ENCODE measurements at places on chromosomes 3 and 15. TPM values are rescaled to one million over a fixed set of nuclear protein-coding genes. Genes with fewer than 3 reads are reported as not detected.

DNA sequence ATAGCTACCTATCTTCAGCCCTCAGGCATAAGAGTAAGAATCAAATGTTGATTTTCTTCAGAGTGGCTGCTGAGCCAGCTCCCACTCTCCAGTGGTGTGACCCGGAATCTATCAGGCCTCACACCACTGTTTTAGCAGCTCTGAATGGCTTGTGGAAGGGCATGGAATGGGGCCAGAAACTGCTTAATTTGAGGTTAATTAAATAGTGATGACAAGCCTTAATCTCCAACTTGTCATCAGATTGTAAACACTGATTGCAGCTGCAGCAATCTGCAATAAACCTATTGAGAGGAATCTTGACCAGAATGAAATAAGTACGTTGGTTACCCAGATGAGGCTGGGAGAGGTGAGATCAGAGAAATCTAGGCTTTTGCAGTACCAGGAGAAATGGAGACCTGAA lies 317.4 kb downstream of the FHIT start:
- H3K27ac ChIP-seq, result no peak overlapping the region
- no peaks in the 10 kb centered on the region for H3K27me3 ChIP-seq
- H3K36me3 ChIP-seq, result no peaks in the 10 kb centered on the region
- no peak overlapping the region for H3K4me3 ChIP-seq
- peaks cover 4% of the 10 kb centered on the region for H3K4me1 ChIP-seq

DNA sequence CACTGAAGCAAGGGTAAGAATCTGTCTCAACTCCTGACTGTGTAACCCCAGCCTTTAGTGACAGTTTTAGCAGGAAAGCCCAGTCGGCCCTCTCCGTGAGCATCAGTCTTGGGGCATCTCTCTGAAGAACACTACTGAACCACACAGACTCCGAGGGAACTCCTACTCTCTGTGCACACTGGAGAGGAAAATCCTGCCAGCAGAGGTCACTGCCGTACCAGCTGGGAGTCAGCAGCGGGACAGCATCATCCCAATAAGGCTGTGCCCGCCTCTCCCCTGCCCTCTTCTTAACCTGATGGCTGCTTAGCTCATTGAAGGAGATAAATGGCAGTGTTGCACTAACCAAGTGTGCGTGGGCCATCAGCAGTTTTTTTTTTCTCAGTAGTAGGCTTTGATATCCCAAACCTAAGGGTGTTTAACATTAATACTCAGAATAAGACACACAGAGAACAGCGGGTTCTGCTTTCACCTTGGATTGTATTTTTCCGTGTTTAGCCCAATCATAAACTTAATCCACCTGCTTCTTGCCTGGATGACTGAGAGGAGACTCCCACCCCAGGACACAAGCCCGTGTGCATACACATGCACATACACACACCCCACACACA lies 26.6 kb upstream of the RASA2 start:
- H3K27me3 ChIP-seq, result no peaks in the 10 kb centered on the region
- peak; percentile 98 for DNase-seq
- H3K27ac ChIP-seq, result no peak overlapping the region
- H3K36me3 ChIP-seq, result no peaks in the 10 kb centered on the region

DNA sequence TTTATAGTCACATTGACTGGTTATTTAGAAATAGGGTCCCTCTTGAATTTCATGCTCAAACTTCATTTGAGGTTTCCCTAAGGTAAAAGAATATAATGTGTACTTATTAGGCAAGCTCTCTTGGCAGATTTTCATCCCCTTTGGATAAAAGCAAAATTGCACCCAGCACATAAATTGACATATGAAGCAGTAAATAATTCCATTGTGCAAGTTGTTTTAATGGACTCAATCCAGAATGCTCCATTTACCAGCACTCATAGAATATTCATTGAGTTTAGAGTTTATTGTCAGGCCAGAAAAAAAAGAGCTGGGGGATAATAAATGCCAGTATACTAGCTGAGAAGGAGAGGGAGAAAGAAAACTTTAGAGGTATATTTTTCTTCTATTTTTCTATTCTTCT lies 136.8 kb downstream of the TPRG1 start:
- no peak for DNase-seq
- H3K4me3 ChIP-seq, result no peak overlapping the region
- no peak overlapping the region for H3K27ac ChIP-seq
- H3K27me3 ChIP-seq, result peaks cover 18% of the 10 kb centered on the region
- H3K4me1 ChIP-seq, result peaks cover 4% of the 10 kb centered on the region

DNA sequence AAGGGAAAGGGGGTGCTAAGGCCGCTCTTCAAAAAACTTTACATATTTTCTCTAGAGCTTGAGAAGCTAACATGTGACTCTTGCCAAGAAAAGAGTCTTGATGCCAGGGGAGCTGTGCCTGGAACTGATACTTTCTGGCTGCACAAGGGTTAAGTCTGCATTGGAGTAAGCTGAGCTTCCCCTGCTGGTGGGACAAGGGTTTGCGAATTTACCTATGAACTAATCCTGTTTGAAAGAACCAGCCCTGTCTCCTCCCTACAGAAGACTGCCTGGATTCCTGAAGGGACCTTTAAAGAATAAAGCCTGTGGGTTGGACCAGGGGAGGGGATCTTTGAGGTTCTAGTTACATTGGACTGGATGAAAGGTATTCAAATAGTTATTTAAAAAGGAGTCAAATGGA lies 58.3 kb upstream of the EPHA3 start:
- H3K36me3 ChIP-seq, result no peaks in the 10 kb centered on the region
- H3K4me1 ChIP-seq, result no peaks in the 10 kb centered on the region
- no peak overlapping the region for H3K27ac ChIP-seq
- no peak overlapping the region for H3K4me3 ChIP-seq

DNA sequence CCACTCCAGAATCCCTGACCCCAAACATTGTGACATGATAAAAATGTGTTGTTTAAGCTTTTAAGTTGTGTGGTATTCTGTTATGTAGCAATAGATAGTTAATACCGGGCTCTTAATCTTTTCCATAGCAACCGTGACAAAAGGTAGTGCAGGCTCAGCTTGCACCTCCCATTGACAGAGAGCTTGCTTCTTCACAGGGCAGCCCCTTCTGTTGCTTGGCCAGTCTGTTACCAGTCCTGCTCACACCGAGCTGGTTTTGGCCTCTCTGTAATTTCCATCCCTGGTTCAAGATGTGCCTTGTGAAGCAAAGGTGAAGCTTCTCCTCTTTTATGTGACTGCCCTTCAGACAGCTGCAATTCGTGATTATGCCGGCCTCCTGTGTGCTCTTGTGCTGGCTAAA lies 86.9 kb downstream of the CRYGS start:
- no peaks in the 10 kb centered on the region for H3K27me3 ChIP-seq
- no peaks in the 10 kb centered on the region for H3K36me3 ChIP-seq
- H3K27ac ChIP-seq, result no peak overlapping the region
- no peak for DNase-seq
- H3K4me1 ChIP-seq, result peaks cover 19% of the 10 kb centered on the region

GRCh38 chr3:18423401-18424212 lies 1.5 kb downstream of the SATB1 start:
- H3K4me1 ChIP-seq, result no peaks in the 10 kb centered on the region
- H3K27ac ChIP-seq, result peak overlapping the region; percentile 49
- peak; percentile 83 for DNase-seq
- H3K4me3 ChIP-seq, result peak overlapping the region; percentile 97
- no peaks in the 10 kb centered on the region for H3K27me3 ChIP-seq
- H3K36me3 ChIP-seq, result peaks cover 21% of the 10 kb centered on the region

DNA sequence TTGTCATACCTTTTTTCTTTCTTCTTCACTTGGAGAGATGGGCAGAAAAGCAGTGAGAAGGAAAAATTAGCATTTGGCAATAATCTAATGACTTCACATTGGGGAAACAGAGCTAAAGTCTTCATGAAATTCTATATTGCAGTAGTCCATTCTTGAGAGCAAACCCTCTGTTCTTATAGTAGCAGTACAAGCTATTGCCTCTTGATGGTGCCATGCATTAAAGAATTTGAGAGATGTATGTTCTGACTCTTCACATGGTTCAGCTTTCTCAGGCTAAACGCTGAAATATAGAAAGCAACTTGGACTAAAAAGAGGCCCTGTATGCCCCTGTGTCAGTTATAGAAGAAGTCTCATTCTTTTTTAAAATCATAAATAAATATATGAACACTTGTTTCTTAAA lies 36.0 kb downstream of the PHLDB2 start:
- H3K4me1 ChIP-seq, result no peaks in the 10 kb centered on the region
- no peak overlapping the region for H3K4me3 ChIP-seq
- no peak overlapping the region for H3K27ac ChIP-seq
- DNase-seq, result no peak
- no peaks in the 10 kb centered on the region for H3K27me3 ChIP-seq
- H3K36me3 ChIP-seq, result peaks cover 22% of the 10 kb centered on the region

- no peaks in the 10 kb centered on the region for H3K4me1 ChIP-seq
- DNase-seq, result no peak
- H3K36me3 ChIP-seq, result no peaks in the 10 kb centered on the region
- no peak overlapping the region for H3K27ac ChIP-seq
- H3K27me3 ChIP-seq, result no peaks in the 10 kb centered on the region
These were observed 18.6 kb downstream of the SAMD7 start for GRCh38 chr3:169929830-169930519.

Gene CHDH
- 12.7 TPM for total RNA-seq

Gene LRRFIP2
- total RNA-seq, result 34.6 TPM

Gene ACOX2
- 8.6 TPM for total RNA-seq

Gene STX19
- not detected for total RNA-seq

Gene NR2F2
- total RNA-seq, result 1.6 TPM

Gene CLRN1
- total RNA-seq, result not detected

Gene GOLGA8T
- 0.20 TPM for total RNA-seq

Measured in endodermal cell (in vitro differentiated cells).